ENCODE measurements at places on chromosomes 7 and 10. TPM values are rescaled to one million over a fixed set of nuclear protein-coding genes. Genes with fewer than 3 reads are reported as not detected.

Gene MYL10
- total RNA-seq, result not detected

Gene LFNG
- 8.7 TPM for total RNA-seq

Gene ELAPOR2
- 41.8 TPM for total RNA-seq

Gene HMX2
- total RNA-seq, result not detected

Gene HOXA4
- total RNA-seq, result not detected

Gene MOGAT3
- total RNA-seq, result not detected

Gene CALCR
- not detected for total RNA-seq

Gene KLF14
- not detected for total RNA-seq

Gene ADCY1
- total RNA-seq, result 226 TPM

Gene GDF10
- 3.1 TPM for total RNA-seq

Gene NUTM2E
- 0.78 TPM for total RNA-seq

Gene ADAM22
- 90.6 TPM for total RNA-seq

Gene MICU1
- total RNA-seq, result 66.8 TPM

Gene ASB10
- not detected for total RNA-seq

Gene JCAD
- 8.4 TPM for total RNA-seq

Gene ACTR1A
- 164 TPM for total RNA-seq

Gene PRF1
- total RNA-seq, result not detected

Gene COL13A1
- total RNA-seq, result 1.7 TPM

Gene NCF1
- not detected for total RNA-seq

Gene MMP21
- not detected for total RNA-seq

Gene WEE2
- total RNA-seq, result 0.16 TPM

Gene GPR158
- total RNA-seq, result 6.1 TPM

Gene ZCCHC24
- total RNA-seq, result 6.2 TPM

Gene COX19
- 16.4 TPM for total RNA-seq

Gene DENND2A
- total RNA-seq, result 16.4 TPM

Gene NEUROD6
- total RNA-seq, result 600 TPM

Gene TET1
- 33.5 TPM for total RNA-seq
